Keratinocyte (primary cell): ENCODE measurements at places on chromosomes 6 and 20.

GRCh38 chr6:53544217-53544469 lies 758 bp downstream of the GCLC start:
- DNase-seq: no peak

DNA sequence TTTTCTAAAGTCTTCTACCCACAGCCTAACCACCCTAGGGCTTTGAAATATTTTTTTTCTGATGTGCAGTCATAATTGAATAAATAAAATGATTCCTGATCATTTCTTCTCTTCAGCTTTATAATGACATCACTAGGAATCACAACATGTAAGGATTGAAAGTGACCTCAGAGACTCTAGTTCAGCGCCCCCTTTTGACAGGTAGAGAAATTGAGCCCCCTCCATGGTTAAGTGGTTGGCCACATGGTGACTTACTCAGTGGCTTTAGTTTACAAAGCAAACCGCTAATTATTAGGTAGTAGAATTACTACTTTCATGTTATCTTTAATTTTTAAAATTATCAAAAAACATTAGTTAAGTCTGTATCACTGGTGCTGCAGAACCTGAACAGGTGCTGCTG lies 13.3 kb upstream of the SLC2A12 start:
- no peak for DNase-seq

- DNase-seq: no peak
These were observed 3.8 kb downstream of the SLC35B2 start for GRCh38 chr6:44253307-44254101.

GRCh38 chr6:50305660-50306059 lies 255.9 kb upstream of the DEFB112 start:
- DNase-seq: no peak

DNA sequence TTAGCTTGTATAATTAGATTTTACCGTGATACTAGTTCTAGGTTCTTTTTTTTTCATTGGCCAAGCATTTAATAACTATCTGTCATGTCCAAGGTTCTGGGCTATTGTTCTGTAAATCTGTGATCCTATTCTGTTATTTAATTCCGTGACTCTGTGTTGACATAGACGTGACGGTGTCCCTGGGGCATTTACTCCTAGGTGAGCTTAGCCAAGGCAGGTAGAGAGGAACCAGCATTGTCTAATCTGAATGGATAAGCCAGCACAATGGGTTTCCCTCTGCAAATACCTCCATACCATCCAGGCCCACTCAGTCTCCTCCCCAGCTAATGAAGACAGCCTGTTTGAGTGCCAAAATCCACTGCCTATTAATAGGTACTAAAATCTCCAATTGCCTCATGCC lies 8.9 kb upstream of the CDSN start:
- no peak for DNase-seq

DNA sequence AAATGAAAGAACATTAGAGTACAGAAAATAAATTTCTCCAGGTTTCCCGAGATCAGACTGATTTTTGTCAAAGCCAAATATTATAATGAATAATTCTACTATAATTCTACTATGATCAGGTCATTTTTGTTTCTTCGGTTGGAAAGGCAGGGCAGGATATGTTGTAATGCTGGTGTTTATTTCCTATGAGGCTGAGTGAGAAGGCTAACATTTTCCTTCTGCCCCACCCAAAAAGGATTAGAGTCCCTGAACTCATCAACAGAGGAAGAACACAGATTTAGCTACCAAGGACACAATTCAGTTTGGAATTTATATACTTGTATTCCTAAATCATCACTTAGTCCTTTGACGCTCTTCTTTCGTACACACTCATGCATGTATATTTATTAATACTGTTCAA lies 318.9 kb downstream of the SYNE1 start:
- DNase-seq: no peak

DNA sequence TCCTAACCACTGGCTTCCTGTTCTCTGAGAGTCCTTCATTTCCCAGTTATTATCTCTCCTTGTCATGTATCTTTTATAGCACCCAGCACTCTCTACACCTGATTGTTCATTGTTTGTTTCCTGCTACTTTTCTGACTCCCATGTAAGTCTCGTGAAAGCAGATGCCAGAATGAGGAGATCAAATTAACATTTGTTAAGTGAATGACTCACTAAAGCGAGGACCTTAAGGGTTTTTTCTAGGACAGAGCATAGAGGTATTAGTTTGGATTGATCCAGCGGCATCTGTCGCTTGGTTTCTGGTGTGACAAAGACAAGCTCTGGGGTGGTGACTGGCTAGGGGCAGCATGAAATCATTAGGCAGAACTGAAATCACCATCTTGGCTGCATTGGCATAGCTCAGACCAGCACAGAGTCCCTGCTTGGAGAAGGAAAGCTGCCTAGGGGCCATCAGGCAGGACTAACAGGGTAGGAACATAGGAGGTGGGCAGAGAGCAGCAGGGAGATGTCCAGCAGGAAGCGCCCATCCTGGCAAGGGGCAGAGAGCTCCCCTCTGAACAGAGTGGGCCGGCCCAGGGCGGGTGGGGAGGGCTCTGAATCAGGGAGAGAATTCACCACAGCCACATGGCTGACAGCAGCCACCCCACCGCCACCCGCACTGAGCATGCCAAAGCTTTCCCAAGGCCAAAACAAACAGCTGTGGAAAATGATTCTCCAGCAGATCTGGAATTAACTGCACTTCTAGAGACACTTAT lies 97.1 kb upstream of the CEP85L start:
- DNase-seq: no peak

DNA sequence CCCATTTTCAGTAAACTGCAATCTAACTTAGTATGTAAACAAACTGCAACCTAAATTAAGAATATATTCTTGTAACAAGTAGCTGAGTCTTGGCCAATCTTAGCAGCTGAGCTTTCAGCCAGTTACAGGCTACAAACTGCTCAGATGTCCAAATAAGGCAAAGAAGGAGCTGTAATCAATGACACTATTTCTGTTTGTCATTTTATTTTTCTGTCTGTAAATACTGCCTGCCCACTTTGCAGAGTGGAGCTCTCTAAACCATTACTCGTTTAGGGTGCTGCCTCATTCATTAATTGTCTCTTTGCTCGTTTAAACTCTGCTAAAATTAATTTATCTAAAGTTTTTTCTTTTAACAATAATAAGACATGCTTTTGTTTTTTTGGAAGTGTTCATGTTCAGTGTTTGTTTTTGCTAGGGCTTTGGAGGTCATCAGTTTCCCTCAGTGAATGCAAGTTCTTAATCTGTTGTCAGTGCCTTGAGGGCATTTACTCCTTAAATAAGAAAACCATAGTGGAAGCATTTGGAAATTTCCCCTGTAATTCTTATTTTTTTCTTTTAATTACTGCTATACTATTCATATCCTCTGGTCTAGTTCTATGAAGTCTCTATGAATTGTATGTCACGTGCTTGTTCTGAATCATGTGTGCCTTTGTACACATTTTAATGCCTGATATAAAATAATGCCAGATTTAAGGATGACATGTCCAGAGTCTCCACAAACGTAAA lies 3.6 kb upstream of the PRL start:
- no peak for DNase-seq

- DNase-seq: no peak
These were observed 263.0 kb downstream of the SMOC2 start for GRCh38 chr6:168703990-168704389.

DNA sequence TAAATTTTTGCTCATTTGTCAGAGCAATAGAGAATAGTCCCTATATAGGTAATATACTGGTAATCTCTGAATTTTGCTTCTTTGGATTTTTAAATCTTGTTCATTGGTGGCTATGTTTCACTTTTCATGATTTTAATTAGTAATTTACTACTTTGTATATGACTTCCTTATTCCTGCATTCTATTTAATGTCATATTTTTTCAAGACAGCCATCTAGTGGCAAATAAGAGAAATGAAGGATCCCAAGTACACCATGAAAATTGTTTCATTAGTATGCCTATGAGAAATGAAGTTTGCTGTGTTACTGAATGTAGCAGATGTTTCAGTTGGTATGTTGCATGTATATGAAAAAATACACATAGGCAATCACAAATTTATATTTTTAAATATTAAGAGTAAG lies 82.4 kb downstream of the ZNF292 start:
- DNase-seq: no peak

DNA sequence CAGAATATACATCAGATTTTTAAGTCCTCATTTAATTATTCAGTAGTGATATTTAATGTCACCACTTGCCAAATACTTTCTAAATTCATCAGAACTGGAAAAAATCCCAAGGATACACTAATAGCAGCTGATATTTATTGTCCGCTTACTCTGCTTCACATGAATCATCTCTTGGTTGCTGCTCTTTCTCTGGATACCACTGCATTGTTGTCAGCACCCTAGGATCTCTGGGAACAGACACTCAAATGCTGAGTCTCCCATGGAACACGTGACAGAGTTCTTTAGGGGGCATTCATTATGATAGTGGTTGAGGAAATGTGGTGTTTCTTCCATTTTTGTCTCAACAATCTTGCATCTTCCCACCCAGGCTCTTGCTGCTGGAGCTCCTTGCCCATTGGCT lies 318.0 kb downstream of the RFPL4B start:
- DNase-seq: no peak

- no peak for DNase-seq
These were observed 66.8 kb upstream of the MOCS1 start for GRCh38 chr6:40000964-40001515.

DNA sequence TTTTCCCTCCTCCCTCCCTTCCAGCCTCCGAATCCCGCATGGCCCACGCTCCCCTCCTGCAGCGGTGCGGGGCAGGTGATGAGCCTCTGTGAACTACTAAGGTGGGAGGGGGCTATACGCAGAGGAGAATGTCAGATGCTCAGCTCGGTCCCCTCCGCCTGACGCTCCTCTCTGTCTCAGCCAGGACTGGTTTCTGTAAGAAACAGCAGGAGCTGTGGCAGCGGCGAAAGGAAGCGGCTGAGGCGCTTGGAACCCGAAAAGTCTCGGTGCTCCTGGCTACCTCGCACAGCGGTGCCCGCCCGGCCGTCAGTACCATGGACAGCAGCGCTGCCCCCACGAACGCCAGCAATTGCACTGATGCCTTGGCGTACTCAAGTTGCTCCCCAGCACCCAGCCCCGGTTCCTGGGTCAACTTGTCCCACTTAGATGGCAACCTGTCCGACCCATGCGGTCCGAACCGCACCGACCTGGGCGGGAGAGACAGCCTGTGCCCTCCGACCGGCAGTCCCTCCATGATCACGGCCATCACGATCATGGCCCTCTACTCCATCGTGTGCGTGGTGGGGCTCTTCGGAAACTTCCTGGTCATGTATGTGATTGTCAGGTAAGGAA lies at the start of gene OPRM1:
Gene OPRM1, plus strand, starts transcription at position 10 of the 612 bp plus-strand sequence. Its CDS starts 305 bp downstream, at position 315.
- DNase-seq: no peak

GRCh38 chr6:126015863-126016262 lies 29.5 kb downstream of the TRMT11 start:
- no peak for DNase-seq

- DNase-seq: no peak
These were observed 109.6 kb downstream of the SCAF8 start for GRCh38 chr6:154842833-154843232.

GRCh38 chr6:111663692-111664564 lies 58.2 kb upstream of the TRAF3IP2 start:
- DNase-seq: no peak

DNA sequence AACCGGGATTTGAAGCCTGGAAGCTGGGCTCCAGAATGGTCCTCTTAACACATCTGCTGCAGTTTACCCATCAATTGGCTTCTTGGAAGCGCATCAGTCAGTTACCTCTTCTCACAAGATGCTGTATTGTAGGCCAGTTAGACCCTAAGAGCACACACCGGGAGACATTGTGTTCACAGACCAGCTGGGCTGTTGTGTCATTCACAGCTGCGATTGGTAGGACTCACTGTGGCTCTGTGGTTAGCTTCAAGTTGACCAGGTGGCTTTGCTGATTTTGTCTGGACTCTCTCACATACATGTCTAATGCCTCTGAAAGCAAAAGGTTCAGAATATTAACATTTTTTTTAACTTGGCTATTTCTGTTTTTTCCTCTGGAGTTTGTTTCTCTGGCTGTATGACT lies 64.8 kb downstream of the SNX9 start:
- no peak for DNase-seq

DNA sequence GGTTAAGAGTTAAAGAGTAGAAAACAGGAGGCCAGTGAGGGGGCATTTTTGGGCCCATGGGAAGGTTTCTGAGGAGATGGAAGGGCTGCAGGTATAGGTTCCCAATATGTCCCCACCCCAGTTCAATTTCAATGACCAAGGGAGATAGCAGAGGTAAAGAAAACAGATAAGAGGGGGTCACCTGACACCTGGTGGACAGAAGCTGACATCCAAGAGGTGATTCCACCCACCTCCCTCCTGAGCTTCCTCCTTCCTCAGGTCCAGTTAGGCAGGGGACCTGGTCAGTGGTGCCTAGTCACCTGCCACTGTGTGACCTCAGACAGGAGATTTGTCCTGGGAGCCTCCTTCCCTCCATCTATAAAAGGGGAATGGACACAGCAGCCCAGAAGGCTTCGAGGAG lies 29.5 kb upstream of the MAS1L start:
- no peak for DNase-seq

DNA sequence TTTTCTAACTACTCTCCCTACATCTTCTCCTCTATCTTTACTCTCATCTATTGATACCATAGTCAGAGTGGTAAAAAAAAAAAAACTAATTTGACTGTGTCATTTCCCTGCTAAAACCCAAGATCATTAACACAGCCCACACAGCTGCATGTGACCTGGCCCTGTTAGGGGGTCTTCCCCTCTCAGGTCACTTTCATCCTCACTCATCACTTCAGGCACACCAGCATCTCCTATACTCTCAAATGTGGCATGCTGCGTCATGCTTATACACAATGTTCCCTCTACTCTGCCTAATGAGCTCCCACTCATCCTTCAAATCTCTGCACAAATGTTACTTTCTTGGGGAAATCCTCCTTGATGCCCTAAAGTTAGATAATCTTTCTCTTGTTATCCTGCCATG lies 86.8 kb downstream of the CDK19 start:
- no peak for DNase-seq

DNA sequence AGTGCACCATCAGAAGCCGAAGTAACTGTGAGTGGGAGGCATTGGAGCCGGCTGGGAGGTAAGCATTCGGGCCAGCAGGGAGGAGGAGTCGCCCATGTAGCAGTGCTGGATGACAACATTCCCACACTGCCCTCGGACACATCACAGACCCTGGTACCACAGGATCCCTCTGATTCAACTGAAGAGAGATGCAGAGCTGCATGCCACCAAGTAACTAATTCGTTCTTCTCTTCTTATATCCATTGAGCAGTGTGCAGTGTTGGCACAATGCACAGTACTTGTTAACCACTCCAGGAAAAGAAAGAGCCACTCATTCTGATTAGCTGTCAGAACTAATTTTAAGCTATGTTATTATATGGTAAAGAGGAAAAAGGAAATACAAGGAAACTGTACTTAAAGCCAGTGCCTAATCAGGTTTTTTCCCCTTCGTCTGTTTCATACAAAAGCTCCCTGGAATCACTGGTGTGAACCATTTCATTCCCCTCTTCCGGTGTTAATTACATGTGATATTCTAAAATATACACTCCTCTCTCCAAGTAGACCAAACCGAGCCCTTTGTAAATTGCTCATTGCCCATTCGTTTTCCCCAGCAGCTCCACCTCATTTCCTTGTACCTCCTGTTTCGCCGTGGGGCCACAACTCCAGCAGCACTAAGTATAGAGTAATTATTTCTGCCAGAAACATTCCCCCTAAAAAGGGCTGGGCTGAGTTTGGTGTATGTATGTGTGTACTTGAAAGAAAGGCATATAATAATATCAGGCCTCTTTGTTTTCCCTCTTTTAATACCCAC lies 32.4 kb upstream of the ADTRP start:
- DNase-seq: no peak

GRCh38 chr6:33211666-33212422 lies 3.5 kb downstream of the RING1 start:
- no peak for DNase-seq

- no peak for DNase-seq
These were observed 105.1 kb downstream of the ATG5 start for GRCh38 chr6:106220485-106220884.

GRCh38 chr20:62210496-62210855 lies 9.6 kb downstream of the HRH3 start:
- no peak for DNase-seq
